MCF 10A (cell line): ENCODE measurements at places on chromosomes 16 and 17. TPM values are rescaled to one million over a fixed set of nuclear protein-coding genes. Genes with fewer than 3 reads are reported as not detected.

DNA sequence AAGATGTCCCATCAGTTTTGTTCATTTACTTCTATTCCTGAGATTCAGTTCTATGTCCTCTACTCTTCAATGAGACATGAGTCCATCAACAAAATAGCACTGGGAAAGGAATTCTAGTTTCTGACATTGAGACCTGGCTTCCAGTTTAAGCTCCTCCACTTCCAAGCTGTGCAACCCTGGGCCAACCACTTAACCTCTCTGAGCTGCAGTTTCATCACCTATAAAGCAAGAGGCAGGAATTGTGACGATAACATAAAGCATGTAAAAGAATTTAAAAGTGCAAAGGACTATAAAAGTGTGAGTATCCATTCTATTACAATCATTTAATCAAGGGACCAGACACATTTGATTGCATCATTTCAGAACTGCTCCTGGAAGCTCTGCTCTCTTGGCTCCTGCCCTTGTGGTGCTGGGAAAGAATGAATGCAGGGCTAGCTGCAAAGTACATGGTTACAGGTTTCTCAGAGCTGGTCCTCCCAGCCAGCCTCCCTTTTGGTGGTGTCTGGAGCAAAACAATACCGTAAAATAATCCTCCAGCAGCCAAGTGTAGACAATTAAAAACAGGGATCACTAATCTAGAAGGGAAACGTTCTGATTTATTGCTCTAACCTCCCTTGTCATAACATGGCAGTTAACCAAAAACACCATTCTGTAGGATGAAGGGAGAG lies 113.9 kb downstream of the VPS53 start:
- DNase-seq, result no peak

- no peak for DNase-seq
These were observed 68.3 kb upstream of the GCSH start for GRCh38 chr16:81164481-81164880.

- no peak for DNase-seq
These were observed 1.4 kb downstream of the GIT1 start for GRCh38 chr17:29588017-29588561.

Gene CMTM2
- total RNA-seq, result not detected in 2 replicates

- DNase-seq, result no peak
These were observed 228.5 kb downstream of the CCDC182 start for GRCh38 chr17:57516290-57517230.

Gene FOXO3B
- total RNA-seq, result 3.3 and 3.7 TPM in 2 replicates

Gene ABCA5
- 7.6 and 9.6 TPM in 2 replicates for total RNA-seq

Gene CD2BP2
- total RNA-seq, result 48.4 and 58.9 TPM in 2 replicates

GRCh38 chr17:82463391-82463790 lies 4.8 kb downstream of the NARF start:
- DNase-seq, result no peak

DNA sequence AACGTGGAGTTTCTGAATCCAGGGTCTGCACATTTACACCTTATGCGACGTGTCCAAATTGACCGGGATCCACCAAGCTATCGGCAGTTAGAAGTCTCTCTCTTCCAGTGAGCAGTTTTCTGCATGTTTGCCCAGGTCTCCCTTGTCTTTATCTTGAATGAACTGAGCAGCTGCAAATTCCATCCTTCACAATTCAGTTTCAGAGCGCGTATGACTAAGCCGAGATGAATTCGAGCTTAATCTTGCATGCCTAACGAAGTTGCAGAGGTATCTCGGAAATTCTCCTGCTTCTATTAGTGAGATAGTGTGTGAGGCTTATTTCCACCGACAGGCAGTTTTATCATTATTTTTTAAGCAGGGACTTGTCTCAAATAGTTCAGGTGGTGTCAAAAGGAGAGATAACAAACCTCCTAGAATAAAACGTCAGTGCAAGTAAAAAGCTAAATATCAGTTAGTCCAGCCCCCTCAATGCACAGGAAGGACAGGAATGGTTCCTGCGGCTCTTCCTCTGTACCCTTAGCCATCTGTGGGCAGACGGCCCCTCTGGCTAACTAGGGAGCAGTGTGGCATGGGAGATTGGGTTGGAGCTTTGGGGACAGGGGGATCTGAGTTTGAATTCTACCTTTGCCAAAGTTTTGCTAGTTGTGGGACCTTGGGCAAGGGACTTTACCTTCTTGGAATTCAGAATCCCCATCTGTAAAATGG lies 93.0 kb upstream of the GPR139 start:
- no peak for DNase-seq

DNA sequence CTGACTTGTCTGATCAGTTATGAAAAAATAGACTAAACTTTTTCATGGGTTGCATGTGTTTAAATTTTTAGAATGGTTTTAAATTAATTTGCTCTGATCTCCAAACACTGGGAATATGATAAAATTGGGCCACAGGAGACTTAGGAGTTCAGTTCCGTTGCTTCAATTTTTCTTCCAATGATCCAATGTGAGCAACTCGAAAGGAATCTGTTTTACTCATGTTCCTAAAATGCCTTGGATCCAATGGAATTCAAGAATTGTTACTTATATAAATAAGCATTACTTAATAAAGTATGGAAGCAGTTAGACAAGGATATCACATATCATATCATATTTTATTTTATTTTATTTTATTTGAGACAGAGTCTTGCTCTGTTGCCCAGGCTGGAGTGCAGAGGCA lies 56.0 kb upstream of the NACA2 start:
- DNase-seq, result no peak

DNA sequence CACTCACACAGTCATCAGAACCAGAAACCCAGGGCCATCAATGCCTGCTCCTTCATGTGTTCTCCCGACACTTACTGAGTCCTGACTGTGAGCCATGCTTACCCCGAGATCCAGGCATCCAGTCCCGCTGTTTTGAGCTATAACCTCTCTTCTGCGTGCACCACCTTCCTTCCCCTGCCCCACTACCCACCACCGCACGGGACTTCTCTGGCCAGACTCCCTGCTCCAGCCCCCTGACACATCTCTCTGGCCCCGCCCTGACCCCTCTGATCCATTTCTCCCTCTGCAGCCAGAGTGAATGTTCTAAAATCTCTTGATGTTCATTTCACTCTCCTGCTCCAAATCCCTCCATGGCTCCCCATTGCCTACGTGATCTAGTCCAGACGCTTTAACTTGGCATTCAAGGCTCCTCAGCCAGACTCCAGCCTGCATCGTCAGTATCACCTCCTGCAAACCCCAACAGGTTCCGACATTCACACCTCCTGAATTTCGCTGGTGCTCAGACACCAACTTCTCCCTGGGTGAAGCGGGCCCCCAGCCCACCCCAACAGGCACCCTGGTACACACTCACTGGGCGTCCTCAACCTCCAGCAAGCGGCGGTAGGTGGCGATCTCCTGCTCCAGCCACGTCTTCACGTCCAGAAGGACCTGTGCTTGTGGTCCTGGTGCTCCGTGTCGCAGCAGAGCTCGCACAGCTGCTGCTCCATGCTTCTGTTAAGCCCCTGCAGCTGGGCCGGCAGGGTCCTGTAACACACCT lies 3.1 kb upstream of the KRT17 start:
- DNase-seq, result no peak

- no peak for DNase-seq
These were observed 5.6 kb upstream of the CARHSP1 start for GRCh38 chr16:8874388-8874787.

Gene SLC35G6
- total RNA-seq, result not detected in 2 replicates

Gene TBC1D3I
- 0.96 and 1.1 TPM in 2 replicates for total RNA-seq

GRCh38 chr17:62130739-62131138 lies 65.7 kb upstream of the MED13 start:
- no peak for DNase-seq

Gene KIF2B
- total RNA-seq, result not detected in 2 replicates

Gene QPRT
- total RNA-seq, result not detected in 2 replicates

- no peak for DNase-seq
These were observed 51.4 kb downstream of the TBC1D26 start for GRCh38 chr17:15783461-15783860.

DNA sequence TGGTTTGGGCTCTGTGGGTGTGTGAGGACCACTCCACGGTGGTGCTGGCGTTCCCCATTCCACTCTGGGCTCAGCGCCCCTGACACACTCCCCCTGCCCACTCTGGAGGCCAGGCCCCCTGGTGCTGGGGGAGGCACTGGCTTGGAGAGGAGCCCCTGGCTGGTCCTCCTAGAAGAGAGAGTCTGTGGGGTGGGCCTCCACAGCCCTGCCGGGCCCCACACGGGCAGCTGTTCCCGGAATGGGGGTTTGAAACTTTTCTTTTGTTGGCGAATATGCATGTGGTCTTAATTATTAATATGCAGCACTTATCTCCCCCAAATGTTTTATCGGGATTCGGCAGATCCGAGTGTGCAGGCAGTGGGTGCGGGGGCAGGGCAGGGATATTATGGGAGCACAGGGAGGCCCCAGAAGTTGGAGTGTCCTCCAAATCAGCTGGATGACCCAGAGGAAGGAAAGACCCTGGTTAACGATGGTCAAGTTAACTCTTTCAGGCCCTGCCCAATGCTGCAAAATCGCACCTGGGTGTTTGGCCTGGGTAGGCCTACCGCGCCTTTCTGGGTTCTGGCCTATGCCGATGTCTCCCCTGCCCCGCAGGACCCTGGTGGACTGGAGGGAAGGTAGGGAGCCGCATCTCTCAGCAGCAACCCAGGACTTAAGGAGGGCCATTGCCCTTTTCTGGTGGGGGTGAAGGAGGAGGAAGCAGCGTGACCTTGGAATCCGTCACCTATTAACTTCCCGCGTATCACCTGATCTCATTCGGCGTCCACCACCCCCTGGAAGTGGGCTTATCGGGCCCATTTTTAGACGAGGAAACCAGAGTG lies 36.0 kb downstream of the TMEM235 start:
- no peak for DNase-seq

DNA sequence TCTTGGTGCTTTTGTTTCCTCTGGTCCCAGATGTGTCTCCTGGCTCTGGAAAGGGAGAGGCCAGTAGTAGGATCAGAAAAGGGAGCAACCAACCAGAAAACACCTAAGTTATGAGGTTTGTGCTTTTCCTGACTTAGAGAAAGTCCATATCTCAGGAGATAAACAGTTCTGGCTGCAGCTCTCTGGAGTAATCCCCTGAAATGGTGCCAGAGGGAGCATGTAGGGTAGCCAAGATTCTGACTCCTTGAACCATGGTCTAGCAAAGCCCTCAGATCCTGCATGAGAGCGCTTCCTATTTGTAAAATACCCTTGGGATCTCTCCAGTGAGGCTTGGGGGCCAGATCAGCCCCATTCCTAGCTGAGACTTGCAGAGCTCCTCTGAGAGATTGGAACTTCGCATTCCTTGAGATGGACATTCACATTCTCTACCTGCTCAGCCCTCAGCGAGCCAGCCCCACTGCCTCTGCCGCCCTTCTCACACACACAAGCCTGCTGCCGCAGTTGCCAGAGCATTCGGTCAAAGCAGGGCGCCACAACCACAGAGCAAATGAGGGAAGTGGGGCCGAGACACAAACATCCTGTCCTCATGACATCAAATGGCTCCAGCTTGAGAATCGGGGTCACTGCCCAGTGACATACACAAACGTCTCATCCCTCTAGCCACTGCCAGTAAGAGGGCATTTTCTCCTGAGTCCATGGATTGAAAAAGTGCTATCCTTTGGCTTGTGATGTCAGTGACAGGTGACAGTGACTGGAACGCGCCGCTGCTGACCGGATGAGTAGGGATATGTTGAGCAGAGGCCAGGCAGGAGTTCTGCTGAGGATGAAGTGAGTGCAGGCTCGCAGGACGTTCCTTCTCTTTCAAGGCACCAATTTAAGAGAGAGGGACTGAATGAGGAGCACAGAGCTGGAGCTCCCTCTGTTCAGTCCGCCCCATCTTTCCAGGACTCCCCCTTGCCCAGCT lies 5.0 kb downstream of the ABHD15 start:
- no peak for DNase-seq

GRCh38 chr17:61040666-61041065 lies 359.0 kb upstream of the TBX2 start:
- DNase-seq, result no peak

GRCh38 chr16:85126705-85127378 lies 14.6 kb upstream of the CIBAR2 start:
- DNase-seq, result peak; percentile 38

DNA sequence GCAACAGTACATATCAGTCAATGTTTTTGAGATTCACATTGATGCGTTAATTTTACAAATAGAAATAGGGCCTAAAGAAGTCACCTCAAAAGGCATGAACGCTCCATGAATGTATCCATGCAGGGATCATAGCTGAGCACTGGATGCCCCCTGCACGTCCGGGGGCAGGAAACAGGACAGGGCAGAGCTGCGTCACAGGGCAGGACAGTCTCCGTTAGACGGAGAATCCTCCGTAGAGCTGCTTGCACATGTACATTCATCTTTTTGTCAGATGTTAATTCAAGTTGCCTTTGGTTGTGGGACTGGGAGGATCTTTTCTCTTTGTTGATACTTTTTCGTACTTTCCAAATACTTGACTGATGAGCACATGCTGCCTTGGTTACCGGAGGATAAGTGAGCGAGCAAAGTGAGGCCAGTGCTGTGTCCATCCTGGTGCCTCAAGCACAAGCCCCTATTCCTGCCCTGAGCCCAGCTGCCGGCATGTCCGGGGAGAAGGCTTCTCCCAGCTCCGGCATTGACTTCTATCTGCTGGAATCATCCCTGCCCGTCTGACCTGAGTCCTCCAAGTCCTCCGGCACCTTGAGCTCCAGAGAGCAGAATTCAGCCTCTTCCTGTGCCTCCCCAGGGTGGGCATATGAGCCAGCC lies 15.0 kb downstream of the GAA start:
- DNase-seq, result no peak

GRCh38 chr17:14294876-14295275 lies 6.0 kb upstream of the HS3ST3B1 start:
- DNase-seq, result no peak

DNA sequence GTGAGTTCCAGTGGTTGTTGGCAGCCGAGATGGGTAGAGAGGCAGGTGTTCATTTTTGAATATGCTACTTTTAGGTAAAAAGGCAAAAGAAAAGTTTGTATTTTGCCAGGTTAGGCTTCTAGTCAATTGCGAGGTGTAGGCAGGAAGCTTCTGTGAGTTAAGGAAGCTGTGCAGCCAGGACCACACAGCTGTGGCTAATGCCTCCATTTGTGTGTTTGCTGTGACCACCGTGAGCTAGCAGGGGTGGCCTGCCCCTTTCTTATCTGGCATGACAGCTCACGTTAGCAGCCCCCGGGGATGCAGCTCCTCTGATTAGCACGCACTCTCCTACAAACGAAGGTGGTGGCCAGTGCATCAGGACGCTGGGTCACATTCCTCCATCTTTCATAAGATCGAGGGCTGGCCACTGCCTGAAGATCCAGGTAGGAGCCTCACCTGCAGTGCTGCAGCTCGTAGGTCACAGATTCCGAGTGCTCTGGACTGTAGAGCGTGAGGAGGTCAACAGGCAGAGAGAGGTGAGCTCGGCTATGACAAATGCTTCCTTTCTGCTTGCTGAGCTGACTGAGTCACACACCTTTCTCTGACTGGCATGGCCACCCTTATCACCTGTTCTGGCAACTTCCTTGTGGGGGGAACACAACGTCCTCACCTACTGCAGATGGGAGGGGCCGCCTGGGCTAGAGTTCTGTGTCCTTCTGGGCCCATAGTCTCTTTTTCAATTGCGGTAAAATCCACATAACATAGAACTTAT lies 244.4 kb downstream of the HS3ST3B1 start:
- DNase-seq, result no peak

GRCh38 chr17:58755577-58756245 lies at the start of gene PPM1E:
PPM1E (plus strand) TSS chr17:58755854.
- DNase-seq, result peak; percentile 13

GRCh38 chr17:4956493-4957061 lies 5.7 kb downstream of the ENO3 start:
- DNase-seq, result no peak

Gene TMEM100
- 1.1 and 1.7 TPM in 2 replicates for total RNA-seq
